ENCODE measurements at places on chromosomes 1 and 21.
A peak's percentile ranks its signal among the peaks of the same experiment; 100 is the strongest.

GRCh38 chr1:43367026-43367903 is 546 bp downstream of the ELOVL1 start:
- peak; percentile 29 for DNase-seq

GRCh38 chr21:37226041-37226920 is 40.9 kb downstream of the VPS26C start:
- DNase-seq, result no peak

DNA sequence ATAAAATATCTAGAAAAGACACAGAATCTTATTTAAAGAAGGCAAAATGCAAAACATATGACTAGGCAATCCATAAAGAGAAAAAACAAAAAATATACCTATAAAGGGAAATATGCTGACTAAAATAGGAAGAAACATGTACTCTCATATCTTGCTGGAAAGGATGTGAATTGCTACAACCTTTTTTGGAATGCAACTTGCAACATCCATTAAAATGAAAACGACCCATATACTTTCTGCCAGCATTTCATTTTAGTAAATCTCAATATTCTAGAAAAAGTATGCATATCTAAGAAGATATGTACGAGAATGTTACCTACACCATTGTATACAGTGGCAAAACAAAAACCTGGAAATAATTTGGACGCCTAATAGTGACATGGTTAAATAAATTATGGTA is 56.6 kb downstream of the EDEM3 start:
- no peak for DNase-seq

DNA sequence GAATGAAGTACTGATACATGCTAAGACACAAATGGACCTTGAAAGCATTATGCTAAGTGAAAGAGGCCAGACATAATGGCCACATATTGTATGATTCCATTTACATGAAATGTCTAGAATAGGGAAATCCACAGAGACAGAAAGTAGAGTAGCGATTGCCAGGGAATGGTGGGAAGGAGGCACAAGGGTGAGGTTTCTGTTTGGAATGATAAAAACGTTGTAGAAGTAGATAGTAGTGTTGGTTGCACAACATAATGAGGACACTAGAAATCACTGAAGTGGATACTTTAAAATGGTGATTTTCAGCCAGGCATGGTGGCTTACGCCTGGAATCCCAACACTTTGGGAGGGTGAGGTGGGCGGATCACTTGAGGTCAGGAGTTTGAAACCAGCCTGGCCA is 97.6 kb upstream of the VANGL1 start:
- no peak for DNase-seq

- no peak for DNase-seq
These were observed 155.4 kb downstream of the BRINP3 start for GRCh38 chr1:190322274-190322673.

- DNase-seq, result no peak
These were observed 22.2 kb upstream of the C1orf174 start for GRCh38 chr1:3922201-3922725.

- DNase-seq, result no peak
These were observed 8.9 kb downstream of the CASP9 start for GRCh38 chr1:15515022-15515663.

DNA sequence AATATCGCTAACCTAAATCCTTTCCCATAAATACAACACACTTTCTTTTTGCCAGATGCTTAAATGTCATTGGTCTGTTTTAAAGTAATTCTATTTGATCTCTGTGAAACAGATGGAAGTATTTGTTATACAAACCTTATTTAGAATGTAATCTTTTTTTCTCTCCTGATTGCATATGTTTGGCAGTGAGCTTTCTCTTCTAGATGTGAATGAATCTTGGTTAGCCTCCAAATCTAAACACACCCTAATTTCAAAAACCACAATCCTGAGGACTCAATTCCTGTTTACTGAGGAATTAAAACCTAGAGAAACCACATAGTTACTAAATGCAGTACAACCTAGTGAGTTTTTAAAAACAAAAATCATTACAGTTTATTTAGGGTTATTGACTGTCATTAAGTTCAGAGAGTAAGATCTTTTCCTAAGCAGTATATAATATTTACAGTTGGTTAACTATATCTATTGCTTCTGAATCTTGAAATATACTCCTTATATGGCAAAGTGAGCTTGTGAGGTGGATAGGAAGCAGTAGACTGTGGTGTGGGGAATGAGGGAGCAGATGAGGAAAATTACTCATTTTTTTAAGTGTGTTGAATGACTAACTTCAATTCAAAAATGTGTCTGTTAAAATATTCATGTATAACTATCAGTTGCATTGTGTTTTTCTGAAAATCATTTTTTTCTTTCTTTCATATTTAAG is 218.7 kb downstream of the FMN2 start:
- DNase-seq, result no peak

GRCh38 chr1:54791880-54792522 is 9.1 kb downstream of the TTC22 start:
- peak; percentile 44 for DNase-seq

GRCh38 chr1:234887016-234887900 is 241.4 kb downstream of the TOMM20 start:
- DNase-seq, result no peak

DNA sequence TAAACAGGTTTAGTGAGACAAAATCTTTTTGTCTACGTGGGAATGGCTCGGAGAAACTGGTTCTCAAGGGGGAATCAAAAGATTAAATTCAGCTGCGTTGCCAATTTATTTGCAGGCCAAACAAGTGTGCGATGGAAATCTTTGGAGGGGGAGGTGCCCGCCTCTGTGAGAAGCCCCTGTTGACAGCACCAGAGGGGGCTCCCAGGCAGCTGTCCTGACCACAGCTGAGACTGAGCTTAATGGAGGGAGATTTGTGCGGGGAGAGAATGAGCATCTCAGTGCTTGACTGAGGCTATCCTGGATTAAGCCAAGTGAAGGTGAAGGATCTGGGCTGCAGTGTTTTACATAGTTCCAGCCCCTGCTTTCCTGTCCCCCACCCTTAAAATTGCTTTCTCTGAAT is 169.7 kb downstream of the ATG4C start:
- DNase-seq, result no peak

GRCh38 chr1:110356379-110356778 is 17.2 kb downstream of the RBM15 start:
- no peak for DNase-seq

GRCh38 chr1:181155339-181155738 is 66.8 kb downstream of the IER5 start:
- DNase-seq, result no peak

GRCh38 chr1:66563941-66564630 is 30.1 kb downstream of the SGIP1 start:
- no peak for DNase-seq

GRCh38 chr1:180975551-180975950 is 47.1 kb downstream of the STX6 start:
- no peak for DNase-seq

DNA sequence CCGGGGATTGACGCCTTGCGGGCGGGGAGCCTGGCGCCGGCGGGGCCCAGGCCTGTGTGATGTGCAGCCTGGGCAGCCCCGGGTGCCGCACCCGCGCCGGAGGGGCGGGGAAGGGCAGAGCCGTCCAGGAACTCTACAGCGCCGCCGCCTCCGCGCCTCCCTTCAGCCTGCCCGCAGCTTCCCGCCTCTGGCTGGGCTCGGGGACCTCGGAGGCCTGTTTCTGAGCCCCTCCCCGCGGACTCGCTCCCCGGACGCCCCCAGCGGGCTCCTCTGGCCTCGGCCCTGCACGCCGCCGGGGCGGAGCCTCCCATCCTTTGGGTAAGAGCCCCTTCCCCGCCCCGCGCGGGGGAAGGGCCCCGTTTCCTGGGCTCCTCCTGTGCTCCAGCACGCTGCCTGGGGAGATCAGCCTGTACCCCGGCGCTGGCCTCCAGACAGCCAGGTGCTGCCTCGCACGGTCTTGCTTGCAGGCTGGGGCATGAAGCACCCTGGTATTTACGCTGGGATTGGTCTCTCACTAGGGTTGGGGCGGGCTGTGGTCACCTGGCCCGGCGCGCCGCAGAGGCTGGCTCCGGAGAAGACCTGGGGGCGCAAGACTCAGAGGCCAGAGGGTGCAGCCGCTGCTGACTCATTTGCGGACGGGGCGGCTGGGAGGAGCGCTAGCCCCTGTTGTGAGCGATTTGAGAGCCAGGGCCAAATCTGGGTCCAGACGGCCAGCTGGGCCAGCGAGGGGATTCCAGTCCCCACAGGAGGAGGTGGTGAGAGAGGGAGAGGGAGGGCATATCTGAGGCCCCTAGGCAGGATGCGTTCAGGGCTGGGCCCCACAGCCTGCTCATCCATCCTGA is 5.7 kb upstream of the ACOT11 start:
- peak; percentile 54 for DNase-seq

- DNase-seq, result no peak
These were observed 14.4 kb downstream of the SLC5A9 start for GRCh38 chr1:48236716-48237470.

- DNase-seq, result no peak
These were observed 15.0 kb upstream of the TGFB2 start for GRCh38 chr1:218330043-218330623.

DNA sequence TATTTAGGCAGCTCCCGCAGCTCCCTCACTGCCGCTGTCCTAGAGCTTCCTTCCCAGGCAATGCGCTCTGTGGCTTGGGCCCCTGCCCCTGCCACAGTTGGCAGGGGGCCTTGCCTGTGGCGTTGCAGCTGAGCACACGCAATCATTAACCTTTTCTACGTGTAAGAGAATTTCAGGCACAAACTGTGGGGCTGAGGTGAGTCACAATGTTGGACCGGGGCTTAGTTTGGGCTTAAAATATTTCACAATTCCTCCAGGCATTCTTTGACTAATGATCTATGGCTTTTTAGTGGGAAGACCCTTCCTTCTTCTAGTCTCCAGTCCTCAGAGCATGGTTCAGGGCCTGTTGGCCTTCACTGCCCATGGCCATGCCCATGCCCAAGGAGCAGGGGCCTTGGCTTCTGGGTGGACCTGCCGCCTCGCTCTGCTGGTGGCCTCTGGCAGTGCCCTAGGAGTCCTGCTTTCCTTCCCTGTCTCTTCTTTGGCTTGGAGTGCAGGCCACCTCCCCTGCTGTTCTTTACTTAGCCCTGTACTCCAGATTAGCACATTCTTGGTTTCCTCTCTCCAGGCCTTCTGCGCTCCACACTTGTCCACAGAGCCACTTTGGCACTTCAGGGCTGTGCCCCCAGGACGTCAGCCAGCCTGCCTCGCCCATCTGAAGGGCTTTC is 39.2 kb downstream of the MAPKAPK2 start:
- DNase-seq, result no peak

GRCh38 chr21:38443110-38443509 is 55.2 kb downstream of the ERG start:
- no peak for DNase-seq

- no peak for DNase-seq
These were observed 27.9 kb downstream of the PRDM15 start for GRCh38 chr21:41851090-41851790.

GRCh38 chr1:200638073-200638472 is 17.5 kb upstream of the KIF14 start:
- DNase-seq, result no peak

GRCh38 chr1:171397851-171398469 is 84.0 kb downstream of the FMO4 start:
- no peak for DNase-seq

DNA sequence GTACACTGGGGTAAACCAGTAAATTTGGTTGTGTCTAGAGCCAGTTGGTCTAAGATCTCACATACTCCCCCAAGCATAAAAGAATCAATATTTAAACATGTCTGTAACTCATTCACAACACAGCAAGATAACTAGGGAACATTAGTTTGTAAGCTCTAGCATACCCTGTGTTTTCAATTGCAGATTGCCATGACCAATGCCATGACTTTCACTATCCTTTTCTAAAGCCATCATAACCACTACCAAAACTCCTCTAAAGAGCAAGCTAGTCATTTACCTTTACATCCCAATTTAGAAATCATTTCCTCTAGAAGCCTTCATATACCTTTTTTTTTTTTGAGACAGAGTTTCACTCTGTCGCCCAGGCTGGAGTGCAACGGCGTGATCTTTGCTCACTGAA is 56.5 kb upstream of the PLA2G4A start:
- no peak for DNase-seq

DNA sequence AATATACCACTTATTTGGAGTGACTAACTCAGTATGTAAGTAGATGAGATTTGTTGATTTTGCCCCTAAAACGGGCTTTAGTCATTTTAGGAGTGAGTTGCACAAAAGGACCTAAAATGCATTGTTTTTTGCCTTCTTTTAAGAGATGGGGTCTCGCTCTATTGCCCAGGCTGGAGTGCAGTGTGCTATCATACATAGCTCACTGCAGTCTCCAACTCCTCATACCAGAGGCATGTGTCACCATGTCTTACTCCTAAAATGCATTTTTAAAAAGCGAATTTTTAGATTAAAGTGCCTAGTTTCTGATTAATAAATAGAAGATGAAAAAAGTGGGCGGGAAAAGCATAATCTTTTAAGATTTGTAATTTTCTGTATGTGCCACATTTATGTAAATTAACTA is 11.5 kb upstream of the NEXN start:
- DNase-seq, result no peak

DNA sequence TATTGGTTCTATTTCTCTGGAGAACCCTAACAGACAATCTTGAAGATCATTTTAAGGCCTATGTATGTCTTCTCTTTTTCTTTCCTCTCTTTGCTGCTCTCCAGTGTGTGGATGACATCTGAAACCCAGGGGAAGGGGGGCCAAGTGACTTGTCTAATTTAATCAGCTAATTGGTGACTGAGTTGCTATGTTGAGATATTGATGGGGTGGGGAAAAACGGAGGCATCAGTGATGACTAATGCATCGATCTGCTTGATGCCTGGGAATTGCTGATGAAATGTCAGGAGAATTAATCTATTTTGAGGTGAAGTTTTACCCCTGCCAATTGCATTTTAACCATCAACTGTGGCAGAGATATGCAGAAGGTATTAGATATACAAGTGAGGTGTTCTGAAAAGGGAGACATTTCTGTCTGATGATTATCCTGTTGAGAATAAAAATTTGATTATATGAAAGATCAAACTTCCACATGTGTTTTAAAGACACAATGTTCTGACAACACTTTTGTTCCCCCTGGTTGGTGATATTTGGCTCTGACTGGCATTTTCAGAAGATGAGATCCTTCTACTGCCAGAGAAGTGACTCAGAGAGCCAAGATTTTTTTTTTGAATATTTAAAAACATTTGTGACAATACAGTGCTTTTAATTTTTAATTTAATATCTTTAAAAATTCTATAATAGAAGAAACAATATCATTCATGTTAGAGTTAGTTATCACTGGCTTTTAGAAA is 18.7 kb upstream of the PTGFR start:
- DNase-seq, result no peak

- no peak for DNase-seq
These were observed 76.4 kb upstream of the PRMT6 start for GRCh38 chr1:106980121-106980520.

- DNase-seq, result no peak
These were observed 39.8 kb upstream of the C1orf105 start for GRCh38 chr1:172380441-172381244.

- no peak for DNase-seq
These were observed 72.4 kb downstream of the CASZ1 start for GRCh38 chr1:10724052-10724494.
